Activated CD4-positive, alpha-beta T cell treated with anti-CD3 and anti-CD28 coated beads for 36 hours (primary cell): ENCODE measurements at places on chromosomes 5 and 9.

DNA sequence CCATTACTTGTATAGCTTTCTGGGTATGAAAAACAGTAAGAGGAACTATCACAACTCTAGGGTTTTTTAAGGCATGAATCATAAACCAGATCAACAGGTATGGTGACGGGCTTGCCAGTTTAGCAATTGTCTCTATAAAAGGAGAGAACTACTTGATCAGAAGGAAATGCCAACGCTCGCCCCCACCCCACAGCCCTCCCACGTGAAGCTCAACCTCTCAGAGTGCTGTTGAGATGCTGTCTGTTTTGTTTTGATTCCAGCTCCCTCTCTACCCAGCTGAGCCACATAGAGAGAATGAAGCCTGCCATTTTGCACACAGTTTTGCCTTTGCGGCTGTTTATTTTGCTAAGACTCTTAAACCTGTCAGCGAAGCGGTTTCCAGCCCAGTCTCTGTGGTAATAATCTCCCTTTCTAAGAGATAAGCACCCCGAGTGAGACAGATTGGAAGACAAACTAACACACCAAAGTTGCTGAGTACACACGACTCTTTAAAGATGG, 257.9 kb upstream of the ANKRD55 start:
- DNase-seq: peak; percentile 82

DNA sequence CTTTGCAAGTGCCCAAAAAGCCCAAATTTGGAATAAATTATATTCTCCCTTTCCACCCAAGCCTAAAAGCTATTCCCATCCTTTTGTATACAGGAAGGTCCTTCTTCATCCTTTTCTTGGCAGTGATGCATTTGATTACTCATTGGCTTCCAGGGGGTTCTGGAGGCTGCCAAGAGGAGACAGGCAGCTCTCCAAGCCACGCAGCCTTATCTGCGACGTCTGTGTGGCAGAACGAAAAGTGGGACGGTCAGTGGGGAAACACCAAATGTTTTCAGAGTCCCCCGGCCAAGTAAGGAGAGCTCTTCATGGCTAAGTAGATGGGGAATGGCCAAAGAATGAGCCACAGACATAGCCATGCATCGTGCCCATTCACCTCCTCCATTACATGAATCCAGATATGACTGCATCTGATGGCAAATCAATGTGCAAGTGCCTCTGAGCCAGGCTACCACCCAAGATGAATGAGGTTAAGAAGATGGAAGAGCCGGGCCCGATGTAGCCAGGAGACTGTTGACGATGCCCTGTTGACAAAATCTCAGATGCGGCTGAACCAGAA, 12.1 kb downstream of the ADAM19 start:
- no peak for DNase-seq

DNA sequence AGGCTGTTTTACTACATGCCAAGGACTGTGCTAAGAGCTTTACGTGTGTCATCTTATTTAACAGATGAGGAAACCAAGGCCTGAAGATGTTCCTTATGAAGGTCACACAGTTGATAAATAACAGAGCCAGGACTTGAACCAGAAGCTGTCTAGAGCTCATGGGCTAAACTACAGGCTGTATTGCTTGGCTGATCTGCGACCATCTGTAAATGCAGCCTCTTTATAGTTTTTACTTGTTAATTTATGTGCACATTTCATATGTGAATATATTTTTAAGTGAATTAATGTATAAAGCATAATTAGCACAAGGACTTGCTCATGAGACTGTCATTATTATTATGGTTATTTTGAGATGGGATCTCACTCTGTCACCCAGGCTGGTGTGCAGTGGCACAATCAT, 19.3 kb upstream of the GNPDA1 start:
- no peak for DNase-seq

GRCh38 chr5:106321242-106321641, 1349.5 kb downstream of the EFNA5 start:
- DNase-seq: no peak

DNA sequence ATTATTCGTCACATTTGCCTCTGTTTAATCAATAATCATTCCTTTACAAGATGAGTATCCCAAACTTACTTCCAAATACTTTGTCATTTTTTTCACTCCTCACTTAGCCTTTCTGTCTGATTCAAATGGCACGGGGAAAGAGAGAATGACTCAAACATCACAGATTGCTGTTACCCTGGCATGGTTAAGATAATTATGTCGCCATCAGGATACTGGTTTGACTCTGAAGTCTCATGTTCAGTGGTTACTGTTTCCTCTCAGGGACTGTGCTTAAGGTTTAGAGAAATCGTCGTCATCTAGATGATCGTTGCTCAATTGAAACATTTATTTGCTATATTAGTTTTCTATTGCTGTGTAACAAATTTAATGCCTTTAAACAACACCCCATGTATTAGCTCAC, 45.2 kb upstream of the RAD23B start:
- no peak for DNase-seq

DNA sequence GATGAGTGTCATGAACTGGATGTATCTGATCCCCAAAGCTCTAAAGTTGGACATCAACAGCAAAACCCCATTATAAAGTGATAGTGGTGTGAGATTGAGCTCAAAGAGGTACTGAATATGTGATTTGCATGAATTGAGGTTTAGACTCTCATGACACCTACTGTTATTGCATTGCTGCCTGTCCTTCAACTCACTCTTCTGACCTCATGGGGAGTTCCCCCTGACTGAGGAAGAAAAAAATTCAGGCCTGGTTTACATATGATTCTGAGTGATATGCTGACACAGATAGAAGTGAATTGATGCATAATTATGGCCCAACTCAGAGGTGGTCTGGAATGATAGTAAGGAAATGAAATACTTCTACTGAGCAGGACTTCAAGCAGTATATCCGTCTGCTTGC, 76.2 kb upstream of the CHD1 start:
- peak; percentile 34 for DNase-seq

- no peak for DNase-seq
Observed at GRCh38 chr9:37998881-37999587, 70.0 kb downstream of the SHB start.

GRCh38 chr5:17000291-17000939, 64.3 kb upstream of the MYO10 start:
- DNase-seq: no peak

- no peak for DNase-seq
Observed at GRCh38 chr5:2701592-2701991, 49.9 kb downstream of the IRX2 start.

GRCh38 chr5:13511442-13511841, 433.0 kb downstream of the DNAH5 start:
- DNase-seq: no peak

- no peak for DNase-seq
Observed at GRCh38 chr9:14097215-14097614, 216.7 kb downstream of the NFIB start.

DNA sequence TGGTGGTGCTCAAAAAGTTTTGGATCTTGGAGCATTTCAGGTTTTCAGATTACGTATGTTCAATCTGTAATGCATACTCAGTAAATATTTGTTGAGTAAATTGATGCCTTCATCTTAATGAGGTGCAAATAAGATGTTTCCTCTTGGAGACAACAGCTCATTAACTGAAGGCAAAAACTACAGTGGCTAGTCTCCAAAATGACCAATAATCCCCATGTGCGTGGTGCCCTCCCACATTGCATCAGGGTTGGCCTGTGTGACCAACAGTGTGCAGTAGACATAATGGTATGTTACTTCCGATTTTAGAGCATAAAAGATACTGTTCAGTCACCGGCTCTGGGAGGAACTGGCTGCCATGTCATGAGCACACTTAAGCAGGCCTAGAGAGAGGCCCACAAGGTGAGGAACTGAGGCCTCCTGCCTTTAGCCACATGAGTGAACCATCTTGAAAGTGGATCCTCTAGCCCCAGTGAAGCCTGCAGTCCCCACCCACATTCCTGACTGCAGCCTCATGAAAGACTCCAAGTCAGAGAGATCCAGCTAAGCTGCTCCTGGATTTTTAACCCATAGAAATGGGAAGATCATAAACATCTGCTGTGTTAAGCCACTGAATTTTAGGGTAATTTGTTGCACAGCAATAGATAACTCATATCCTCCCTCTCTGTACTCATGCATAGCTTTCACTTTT, 55.7 kb downstream of the LIFR start:
- DNase-seq: no peak

GRCh38 chr9:20749496-20750198, 65.6 kb downstream of the FOCAD start:
- DNase-seq: no peak

GRCh38 chr5:167929841-167930240, 361.6 kb upstream of the WWC1 start:
- DNase-seq: no peak

DNA sequence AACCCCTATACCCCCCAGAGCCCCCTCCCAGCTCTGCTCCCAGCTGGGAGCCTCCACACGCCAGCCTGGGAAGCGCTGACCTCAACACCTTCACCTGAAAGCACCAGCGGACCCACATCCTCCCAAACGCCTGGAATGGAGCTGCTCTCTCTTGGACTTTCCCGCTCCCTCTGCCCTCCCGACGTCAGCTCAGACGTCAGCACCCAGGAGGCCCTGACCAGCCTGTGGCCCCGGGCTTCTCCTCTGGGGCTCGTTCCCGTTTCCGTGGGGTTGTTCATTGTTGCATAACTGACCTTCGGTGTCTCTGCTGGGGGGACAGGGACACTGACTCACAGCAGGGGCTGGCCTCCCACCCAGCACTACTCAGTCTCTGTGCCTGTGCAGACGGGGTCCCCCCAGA, 35.0 kb upstream of the SLC6A3 start:
- no peak for DNase-seq

- no peak for DNase-seq
Observed at GRCh38 chr9:137866226-137867141, 11.1 kb upstream of the CACNA1B start.

- no peak for DNase-seq
Observed at GRCh38 chr5:157801-158200, 33.5 kb upstream of the LRRC14B start.

- peak; percentile 8 for DNase-seq
Observed at GRCh38 chr9:120916991-120917880, 9.4 kb downstream of the TRAF1 start.

DNA sequence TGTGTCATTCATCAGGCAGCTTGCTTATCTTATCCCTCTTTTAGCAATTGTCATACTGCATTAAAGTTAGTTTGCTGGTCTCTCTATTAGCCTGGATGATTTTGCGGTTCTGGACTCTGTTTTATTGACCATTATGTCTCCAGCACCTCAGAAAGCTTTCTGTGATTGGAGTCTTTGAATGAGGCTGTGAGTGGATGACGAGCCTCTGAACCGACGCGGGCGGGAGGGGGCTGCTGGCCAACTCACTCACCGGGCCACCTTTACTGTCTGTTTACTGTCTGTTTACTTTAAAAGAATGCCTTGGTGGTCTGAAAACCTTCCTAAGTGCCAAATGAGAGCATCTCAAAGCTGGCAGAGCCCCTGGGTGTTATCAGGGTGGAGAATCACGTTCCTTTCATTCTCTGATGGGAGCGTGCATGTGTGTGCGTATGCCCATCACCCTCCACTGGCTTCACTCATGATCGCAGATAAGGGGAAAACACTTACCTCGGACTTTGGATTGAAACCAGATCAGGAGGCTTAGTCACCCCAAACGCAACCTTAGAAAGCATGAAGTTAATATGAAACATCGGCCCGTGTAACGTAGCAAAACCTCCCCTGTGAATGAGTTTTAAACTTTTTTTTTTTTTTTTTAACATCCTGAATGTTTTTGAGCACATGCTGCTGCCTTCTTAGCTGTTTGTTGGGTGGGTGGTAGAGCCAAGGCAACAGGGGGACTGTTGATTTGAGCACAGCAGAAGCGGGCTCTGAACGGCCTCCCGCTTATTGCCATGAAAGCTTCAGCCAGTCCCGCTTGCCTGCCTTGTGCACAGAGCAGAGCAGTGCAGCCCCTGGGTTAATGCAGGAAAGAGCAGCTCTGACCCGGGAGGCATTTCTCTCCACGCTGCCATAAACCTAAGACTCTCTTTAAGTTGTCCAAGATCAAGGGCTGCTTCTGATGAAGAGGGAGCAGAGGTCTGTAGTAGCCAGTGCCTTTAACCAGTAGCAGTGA, 173.6 kb downstream of the GADD45G start:
- DNase-seq: no peak

DNA sequence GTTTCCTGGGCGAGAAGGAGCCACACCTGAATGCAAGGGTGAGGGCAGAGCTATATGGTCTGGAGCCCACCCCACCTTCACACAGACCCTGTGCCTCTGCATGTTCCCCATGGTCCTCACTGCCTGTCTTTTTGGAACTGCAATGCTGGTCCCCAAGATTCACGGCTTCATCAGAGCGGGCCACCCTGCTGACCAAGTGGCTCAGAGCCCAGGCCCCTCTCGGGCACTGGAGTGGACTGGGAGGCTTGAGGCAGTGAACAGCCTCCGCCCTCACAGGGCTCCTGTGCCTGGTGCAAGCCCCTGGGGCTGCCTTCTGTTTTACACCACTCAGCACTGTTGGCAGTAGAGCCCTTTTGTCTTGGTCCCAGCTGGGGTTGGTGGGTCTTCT, 143.2 kb downstream of the CACNA1B start:
- no peak for DNase-seq

DNA sequence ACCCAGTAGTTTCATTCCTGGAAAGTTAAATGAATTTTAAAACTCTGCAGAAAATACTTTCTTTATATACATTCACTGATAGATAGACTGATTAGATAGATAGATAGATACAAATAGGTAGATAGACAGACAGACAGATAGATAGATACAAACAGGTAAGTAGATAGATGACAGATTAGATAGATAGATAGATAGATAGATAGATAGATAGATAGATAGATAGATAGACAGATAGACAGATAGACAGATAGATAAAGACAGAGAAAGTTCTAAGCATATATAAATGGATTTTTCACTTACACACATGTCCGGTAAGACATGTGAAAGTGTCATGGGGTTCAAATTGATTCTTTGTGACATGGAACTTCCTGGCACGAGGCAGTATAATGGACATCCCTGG, 349.7 kb downstream of the CDK5RAP2 start:
- no peak for DNase-seq

- no peak for DNase-seq
Observed at GRCh38 chr9:93813221-93814076, 141.7 kb downstream of the BARX1 start.

DNA sequence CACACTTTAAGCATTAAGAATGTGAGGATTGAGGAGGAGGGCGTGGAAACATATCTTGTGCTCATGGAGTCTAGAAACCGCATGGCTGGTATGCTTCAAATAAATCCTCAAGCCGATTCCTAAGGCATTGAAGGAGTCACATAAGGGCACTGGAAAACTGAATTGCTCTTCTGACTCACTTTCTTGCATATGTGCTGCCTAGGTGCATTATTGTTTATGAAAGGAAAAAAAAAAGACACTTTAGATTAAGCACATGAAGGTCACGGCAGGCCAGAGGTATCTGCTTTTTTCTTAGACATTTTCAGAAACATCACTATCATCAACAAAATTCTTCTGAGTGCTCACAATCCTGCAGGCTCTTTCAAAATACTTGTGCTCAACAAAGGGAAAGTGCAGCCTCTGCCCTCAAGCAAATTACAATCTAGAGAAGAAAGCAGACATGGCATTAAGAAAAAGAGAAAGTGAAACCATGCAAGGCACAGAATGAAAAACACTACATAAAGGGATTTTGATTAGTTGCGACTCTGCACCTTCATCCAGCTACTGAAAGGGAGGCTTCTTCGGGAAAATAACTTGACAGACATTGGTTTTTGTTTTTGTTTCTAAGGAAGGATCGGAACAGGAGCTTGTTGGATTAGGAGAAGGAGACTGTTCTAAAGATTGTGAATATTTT, 2117.6 kb downstream of the MAT2B start:
- DNase-seq: no peak
